A673 (cell line): ENCODE measurements at places on chromosomes 1 and 21. TPM values are rescaled to one million over a fixed set of nuclear protein-coding genes. Genes with fewer than 3 reads are reported as not detected.

CLDN19 gene
- not detected in 2 replicates for total RNA-seq

LCK gene
- total RNA-seq: not detected in 2 replicates

FHAD1 gene
- total RNA-seq: 2.0 and 2.7 TPM in 2 replicates

SLC1A7 gene
- not detected in 2 replicates for total RNA-seq

SLC35E2B gene
- 56.3 and 60.5 TPM in 2 replicates for total RNA-seq

OR2M3 gene
- 0.15 and 0.19 TPM in 2 replicates for total RNA-seq

RPE65 gene
- total RNA-seq: not detected in 2 replicates

PTPRC gene
- not detected in 2 replicates for total RNA-seq

FAM72C gene
- 15.6 and 18.5 TPM in 2 replicates for total RNA-seq

OR2L2 gene
- 0.13 TPM in 1 of 2 replicates, not detected in the other for total RNA-seq

PSEN2 gene
- 6.6 and 7.8 TPM in 2 replicates for total RNA-seq

SPRR2G gene
- total RNA-seq: not detected in 2 replicates
